NCI-H187 (cell line): ENCODE measurements at places on chromosomes 13 and 19.
A peak's percentile ranks its signal among the peaks of the same experiment; 100 is the strongest.

DNA sequence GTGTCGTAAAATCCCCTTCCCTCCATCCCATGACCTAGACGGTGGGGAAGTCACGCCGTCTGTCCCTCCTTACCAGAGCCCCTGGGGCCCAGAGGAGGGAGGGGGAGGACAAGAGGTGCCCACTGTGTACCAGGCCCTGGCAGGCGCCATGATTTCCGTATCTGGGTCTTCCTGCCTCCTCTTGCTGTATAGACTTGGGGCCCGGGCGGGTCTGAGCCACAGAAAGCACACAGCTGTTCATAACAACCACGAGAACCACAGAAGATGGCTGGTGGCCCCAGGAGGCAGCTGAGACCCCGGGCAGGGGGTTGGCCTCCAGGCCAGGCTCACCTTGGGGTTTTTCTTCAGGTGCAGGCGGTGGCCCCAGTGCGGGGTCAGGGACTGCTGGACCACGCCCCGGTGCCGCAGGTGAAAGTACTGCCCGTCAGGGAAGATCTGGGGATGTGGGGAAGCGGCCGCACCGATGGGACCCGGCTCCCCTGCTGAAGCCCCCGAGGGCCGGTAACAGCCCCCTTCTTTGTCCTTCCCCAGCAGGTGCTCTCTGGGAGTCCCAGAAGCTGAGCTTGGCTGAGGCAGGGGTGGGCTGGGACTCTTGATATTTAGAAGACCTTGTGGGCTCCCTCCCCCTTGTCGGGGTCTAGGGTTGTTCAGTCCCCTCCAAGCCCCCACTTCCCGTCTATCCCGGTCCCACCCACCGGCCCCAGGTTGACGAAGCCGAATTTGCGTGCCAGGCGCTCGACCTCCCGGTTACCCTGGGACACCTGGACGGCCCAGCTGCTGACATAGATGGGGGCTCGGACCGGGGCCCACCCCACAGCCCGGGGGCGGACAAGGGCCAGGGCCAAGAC is 463 bp downstream of the PCSK4 start:
- no peak for DNase-seq

DNA sequence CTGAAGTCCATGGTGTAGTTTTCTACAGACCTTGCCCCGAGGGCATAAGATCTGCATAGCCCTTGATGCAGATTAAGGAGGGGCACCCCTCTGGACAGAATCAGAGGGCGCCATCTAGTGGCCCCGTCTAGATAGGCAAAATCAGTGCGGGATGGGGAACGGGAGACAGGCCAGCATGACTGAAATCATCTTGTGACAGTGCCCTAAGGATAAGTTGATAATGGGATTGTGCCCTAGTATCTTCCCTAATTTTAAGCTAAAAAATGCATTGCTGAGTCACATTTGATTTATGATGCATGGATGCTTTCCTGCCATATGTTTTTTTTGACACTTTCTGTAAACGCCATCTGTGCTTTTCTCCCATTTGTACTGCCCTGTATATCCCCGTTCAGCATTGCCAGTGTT is 19.0 kb upstream of the GPI start:
- DNase-seq, result peak; percentile 26

DNA sequence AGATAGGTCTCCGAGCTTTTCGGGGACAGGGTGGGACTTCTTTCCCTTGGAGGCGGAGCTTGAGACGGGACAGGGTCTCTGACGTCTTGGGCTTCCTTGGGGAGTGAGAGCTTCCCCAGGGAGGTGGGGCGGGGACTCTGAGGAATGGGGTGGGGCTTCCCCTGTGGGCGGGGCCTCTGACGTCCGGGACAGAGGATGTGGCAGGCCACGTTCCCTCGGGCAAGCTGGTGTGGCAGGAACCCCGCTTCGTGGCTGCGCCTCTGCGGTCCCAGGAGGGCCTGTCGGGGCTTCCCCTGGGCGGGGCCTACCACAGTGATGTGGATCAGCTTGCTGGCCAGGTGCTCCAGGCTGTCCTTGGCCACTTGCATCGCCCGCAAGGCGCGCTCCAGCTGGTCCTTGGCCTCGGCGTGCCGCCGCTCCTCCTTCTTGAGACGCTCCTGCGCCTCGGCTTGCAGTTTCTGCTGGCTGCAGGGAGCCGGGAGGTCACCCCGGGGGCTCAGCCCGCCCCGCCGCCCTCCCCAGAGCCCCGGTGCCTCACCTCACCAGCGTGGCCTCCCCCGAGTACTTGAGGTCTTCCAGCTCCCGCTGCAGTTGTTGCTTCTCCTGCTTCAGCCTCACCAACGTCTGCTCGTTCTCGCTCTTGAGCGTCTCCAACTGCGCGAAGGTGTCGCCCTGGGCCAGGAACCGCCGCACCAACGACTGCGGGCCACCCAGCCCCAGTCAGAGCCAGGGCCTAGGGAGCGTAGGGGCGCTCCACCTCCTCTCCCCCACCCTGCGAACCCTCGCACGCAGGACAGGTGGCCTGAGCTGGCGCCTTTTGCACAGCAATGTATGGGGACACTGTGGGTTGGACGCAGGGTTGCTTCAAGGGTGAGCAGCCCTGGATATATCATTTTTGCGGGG is 3.3 kb upstream of the RGL3 start:
- no peak for DNase-seq

DNA sequence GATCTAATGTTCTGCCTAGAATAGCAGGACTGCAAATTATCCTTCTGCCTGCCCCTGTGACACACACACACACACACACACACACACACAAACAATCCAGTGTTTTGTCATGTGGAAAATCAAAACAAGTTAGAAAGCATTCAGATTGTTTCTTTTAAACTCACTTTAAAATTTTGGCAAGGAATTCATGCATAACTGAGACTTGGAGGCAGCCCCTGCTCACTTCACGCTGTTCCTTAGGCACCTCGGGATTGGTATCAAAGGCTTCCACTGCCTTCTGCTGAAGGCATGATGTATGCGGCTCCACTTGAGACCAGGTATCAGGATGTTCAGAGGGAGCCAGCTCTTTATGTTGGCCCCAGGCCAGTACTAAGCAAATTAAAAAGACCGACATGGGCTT is 158.7 kb downstream of the OXGR1 start:
- no peak for DNase-seq

DNA sequence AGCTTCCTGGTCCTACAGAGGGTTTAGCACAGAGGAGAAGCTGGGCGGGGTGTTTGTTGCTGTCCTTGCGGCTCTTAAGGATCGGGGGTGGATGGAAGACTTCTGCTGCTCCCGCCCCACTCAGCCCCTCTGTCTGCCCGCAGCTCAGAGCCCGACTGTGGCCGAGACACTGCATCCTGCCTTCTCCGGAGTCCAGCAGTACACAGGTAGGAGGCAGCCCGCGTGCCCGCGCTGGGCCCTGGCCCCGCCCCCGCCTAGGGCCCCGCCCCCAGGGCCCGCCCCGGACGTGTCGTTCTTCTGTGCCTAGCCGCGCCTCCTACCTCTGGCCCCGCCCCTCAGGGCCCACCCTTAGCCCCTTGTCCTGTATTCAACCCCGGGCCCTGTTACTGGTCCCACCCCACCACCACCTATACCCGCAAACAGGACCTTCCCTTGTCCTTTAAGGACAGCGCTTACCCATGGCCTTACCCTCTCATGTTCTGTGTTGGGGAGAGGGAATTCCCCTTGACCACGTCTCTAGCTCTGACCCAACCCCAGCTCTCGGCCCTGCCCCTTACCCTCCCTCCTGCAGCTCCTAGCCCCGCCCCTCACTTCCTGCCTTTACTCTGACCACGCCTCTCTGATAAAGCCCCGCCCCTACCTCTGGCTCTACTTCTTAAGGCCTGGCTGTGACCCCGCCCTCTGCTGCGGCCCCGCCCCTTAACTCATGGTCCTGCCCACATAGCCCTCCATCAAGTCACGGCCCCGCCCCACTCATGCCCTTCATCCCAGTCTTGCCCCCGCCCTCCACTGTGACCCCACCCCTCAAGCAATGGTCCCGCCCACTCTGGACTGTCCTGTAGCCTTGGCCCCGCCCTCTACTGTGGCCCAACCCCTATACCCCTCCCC is 60.5 kb downstream of the CELF5 start:
- peak; percentile 62 for DNase-seq

DNA sequence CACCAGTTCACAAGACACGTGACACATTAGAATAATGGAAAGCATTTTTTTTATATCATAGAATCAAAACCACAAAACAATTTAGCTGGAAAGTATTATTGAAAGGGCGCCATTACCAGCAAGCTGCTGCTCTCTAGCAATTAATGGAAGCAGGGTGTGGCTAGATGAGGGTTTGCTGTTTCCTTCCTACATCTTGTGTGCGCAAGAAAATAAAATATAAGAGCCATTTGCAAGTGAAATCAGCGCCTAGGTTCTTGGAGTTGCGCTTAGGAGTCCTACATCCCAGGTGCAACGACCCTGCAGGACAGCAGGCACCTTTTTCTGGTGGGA is 140.9 kb downstream of the ZNF536 start:
- DNase-seq, result no peak

- no peak for DNase-seq
Measured at GRCh38 chr13:98436233-98436910, 140.5 kb downstream of the STK24 start.

- DNase-seq, result no peak
Measured at GRCh38 chr13:31927219-31927653, 104.3 kb upstream of the FRY start.

DNA sequence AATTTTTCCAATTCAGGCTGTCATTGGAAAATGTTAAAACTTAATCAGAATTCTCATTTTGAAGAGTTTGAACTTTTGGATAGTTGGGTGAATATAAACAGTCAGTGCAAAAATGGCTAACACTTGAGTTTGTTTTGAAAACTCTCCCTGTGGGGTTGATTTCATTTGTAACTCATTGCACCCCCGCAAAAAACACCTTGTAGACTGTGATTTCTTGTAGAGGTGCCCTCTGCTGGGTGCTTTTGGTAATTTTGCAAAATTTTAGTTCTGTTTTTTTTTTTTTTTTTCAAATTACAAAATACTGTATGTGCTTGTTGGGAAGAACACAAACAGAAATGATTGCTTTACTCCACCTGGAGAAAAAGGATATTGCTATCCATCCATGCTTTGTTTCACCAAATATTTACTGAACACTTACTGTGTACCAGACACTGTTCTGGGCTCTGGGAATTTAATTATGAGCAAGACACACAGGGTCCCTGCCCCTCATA is 28.2 kb upstream of the GPI start:
- no peak for DNase-seq

DNA sequence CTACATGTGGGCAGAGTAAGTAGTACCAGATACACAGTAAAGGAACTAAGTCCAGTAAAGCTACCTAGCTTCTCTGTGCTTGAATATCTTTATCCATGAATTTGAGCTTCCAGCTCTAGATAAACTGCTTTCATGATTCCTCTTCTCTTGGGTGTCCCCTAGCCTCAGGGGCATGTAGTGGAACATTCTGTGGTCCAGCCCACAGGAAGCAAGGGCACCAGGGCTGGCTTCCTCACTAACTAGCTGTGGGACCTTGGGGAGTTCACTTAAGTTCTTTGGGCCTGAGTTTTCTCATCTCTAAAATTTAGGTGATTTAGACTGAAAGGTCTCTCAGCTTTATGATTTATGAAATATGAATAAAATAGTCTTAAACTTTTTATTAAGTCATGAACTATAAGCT is 185.7 kb downstream of the KATNAL1 start:
- no peak for DNase-seq

DNA sequence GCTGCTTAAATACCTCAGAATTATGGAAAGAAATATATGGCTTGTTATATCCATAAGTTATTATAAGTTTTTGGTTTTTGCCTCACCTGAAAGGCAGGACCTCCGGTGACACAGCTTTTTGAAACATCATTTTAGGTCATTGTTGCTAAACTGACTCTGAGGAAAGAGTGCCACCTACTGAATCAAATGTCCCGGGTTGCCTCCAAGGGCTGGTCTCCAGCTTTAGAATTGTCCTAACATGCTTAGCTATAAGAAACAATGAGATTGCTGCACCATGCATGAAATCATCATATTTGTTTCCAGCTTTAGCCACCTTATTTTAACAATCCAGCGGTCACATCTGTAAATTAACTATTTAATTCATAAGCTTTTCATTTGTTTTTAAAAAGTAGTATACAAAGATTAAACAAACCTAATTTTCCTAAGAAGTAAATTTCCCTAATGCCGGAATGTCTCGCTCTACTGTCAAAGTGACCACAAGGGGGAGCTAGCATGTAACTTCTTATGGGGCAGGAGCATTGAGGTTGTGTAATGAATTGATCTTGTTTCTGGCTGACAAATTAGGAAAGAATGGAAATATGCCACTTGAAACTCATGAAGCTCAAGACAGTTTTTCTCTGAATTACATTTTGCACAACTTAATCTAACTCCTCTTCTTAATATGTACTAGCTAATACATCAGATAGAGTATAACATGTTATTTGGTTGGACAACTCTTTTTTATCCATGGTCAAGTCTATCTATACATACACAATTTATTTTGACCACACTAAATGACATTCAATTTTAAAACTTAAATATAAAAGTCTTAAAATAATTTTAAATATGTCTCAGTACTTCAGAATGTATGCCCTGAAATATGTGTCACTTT is 6.7 kb upstream of the PCDH17 start:
- DNase-seq, result peak; percentile 58

GRCh38 chr13:96109125-96109524 is 19.2 kb downstream of the HS6ST3 start:
- no peak for DNase-seq

- peak; percentile 68 for DNase-seq
Measured at GRCh38 chr13:39037410-39037879, 444 bp downstream of the PROSER1 start.

DNA sequence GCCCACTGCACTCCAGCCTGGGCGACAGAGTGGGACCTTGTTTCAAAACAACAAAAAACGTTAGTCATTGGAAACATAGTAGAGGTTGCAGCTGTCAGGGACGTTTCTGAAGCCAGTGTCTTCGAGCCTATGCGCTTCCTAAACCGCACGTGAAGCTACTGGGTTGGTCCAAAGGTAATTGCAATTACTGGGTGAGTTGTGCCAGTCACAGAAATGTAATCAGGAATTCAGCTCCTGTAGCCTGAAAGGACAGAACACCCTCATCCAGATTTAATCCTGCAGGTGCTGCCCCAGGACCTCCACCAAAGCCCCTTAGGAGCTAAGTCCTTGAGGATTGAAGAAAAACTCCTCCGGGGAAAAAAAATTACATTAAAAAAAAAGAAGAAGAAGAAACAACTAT is 2.4 kb upstream of the RHPN2 start:
- DNase-seq, result no peak

GRCh38 chr13:42591602-42592001 is 17.6 kb downstream of the TNFSF11 start:
- no peak for DNase-seq

GRCh38 chr19:42475366-42475765 is 32.6 kb upstream of the CXCL17 start:
- DNase-seq, result no peak

DNA sequence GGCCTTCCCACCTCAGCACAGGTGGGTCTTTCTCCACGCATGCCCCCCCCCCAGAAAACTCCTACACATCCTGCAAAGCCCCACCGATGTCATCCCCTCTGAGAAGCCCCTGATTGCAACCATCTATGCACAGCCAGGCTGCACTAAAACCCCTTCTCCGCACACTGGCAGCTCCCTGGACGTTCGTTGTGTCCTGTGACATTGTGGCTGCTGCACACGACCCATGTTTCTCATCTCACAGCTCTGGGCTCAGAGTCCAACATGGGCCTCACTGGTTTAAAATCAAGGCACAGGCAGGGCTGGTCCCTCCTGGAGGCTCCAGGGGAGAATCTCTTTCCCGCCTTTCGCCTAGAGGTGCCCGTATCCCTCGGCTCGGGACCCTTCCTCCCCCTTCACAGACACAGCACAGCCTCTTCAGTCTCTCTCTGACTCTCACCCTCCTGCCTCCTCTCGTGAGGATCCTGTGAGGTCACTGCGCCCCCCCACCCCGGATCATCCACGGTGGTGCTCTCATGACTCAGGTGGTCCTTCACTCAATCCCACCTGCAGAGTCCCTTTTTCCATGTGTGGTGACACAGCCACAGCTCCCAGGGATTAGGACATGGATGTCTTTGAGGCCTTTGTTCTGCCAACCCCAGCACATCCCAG is 71.2 kb downstream of the GADD45B start:
- DNase-seq, result no peak
